ENCODE measurements at places on chromosomes 2 and 18. TPM values are rescaled to one million over a fixed set of nuclear protein-coding genes. Genes with fewer than 3 reads are reported as not detected.

The HRH4 gene
- total RNA-seq, result under 0.01 TPM

The KLHL29 gene
- 4.9 TPM for total RNA-seq

The NOP58 gene
- total RNA-seq, result 38.8 TPM

GRCh38 chr2:147639386-147639785 lies 205.4 kb upstream of the ACVR2A start:
- no peak for DNase-seq

DNA sequence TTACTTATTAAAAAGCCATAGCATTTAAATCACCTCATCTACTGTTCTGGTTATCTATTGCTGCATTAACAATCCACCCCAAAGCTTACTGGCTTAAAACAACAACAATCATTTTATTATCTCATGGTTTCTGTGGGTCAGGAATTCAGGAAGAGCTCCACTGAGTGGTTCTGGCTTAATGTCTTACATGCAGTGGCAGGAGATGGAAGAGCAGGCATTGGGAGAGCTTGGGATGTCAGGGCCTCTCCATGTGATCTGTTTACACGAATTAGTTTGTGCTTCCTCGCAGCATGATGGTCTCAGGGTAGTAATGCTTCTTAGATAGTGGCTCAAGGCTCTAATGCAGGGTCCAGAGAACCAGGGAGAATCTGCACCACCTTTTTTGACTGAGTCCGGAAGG lies 14.4 kb upstream of the REL start:
- DNase-seq, result no peak

Data from fibroblast of lung (primary cell).